Glutamatergic neuron (in vitro differentiated cells): ENCODE measurements at places on chromosomes 16 and 17.
A peak's percentile ranks its signal among the peaks of the same experiment; 100 is the strongest.

GRCh38 chr17:507441-507840 lies 154.8 kb upstream of the RPH3AL start:
- no peak for DNase-seq

DNA sequence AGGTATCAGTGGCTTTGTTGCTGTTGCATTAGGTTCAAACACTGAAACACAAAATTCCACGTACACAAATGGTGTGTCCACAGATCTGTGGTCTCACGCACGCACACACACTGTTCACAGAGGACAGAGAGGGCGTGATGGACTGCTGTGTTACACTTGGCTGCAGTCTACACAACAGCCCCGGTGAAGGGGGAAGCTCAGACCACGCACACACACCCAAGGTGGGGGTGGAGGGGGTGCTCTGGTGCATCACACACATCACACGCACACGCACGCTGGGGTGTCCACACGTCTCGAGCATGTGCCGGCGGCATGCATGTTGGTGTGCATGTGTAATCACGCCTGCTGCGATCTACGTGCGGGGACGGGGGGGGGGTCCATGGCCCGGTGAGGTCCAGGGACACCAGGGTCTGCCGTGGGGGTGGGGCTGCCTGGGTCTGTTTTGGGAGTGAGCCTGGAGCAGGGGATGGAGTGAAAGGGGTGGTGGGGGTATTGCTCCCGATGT lies 7.3 kb downstream of the HSD3B7 start:
- DNase-seq = no peak

GRCh38 chr17:49353607-49354006 lies 8.4 kb downstream of the ZNF652 start:
- DNase-seq = no peak

DNA sequence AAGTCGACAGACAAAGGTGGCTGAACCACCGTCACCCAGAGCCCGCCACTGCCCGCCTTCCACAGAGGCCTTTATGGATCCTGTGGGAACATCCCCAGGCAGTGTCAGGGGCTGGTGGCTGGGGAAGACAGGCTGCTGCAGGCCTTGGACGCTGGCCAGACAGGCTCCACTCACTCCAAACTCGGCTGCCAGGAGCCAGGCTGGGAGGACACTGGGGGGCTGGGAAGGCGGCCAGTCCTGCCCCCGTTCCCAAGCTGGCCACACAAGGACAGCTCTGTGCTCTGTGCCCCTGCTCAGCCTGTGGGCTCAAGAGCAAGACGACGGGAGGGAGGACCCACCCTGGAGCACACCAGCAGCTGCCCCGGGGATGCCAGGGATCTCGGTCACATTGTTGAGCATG lies 7.6 kb upstream of the LCAT start:
- no peak for DNase-seq

DNA sequence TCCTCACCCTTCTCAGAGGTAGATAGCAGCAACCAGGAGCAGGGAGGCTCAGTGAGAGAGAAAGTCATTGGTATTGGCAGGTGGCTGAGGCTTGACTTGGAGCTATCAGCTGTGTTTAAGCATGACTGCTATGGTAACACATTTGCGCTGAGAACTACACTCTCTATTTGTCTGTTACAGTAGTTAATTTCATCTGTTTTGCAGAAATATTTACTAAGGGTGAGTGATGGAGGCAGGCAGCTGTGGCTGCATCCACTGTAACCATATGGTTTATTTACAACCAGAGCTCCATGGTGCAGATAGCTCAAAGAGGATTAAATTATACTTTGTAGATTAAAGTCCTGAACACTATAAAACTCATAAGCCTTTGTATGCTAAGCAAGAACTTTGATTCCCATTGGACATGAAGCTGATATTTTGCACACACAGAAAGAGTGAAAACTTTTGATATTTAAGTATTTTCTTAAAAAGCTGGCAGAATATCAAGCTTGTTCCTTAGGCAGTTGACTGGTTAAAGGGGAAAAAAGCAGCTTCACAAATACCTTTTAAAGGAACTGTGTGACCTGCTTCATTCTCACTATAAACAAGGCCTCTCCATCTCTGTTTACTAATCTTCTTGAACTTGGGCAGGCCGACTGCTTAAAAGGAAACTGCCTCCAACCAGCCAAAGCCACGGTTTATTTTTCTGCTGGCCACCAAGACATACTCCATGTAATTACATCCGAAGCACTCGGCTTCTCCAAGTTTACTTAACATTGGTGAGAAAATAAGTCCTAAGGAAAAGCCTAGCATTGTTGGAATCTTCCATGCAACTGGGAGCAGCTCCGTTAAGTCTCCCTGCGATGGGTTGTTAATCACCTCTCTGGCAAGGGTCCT lies 299.8 kb upstream of the ZFHX3 start:
- DNase-seq = no peak

- no peak for DNase-seq
Measured at GRCh38 chr16:4529085-4530060, 9.2 kb downstream of the CDIP1 start.

DNA sequence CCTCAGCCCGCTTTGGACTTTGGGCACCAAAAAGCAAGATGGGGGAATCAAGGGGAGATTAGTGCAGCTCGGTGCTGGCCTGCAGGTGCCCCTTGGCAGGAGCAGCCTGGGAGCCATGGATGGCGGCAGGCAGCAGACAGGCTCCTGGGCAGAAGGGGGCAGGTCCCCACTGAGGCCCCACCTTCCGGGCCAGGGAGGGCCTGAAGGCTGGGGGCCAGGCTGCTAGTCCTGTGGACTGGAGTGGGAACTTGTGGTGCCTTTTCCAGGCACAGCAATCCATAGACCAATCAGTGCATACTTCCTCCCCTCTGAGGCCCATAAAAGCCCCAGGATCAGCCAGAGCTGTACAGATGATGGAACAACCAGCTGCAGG lies 64.0 kb downstream of the USP32 start:
- peak; percentile 17 for DNase-seq

GRCh38 chr17:17088541-17089525 lies 46.6 kb downstream of the MPRIP start:
- peak; percentile 10 for DNase-seq

DNA sequence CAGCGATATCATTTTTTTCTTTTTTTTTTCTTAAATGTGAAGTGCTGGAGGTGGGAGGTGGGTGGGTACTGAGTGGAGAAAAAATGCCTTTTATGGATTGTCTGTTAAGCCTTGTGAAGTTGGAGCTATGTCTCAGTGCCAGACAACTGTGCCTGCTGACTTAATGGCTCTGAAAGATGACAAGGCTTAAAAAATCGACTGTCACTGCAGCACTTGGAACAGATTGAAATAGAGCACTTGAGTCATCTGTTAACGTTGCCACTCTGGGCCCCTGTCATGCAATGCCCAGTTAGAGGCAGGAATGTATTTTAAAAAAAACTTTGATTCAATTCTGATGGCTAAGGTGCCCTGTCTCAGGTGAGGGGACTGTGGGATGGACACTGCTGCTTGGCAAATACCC lies 108.2 kb upstream of the HS3ST2 start:
- DNase-seq = no peak

DNA sequence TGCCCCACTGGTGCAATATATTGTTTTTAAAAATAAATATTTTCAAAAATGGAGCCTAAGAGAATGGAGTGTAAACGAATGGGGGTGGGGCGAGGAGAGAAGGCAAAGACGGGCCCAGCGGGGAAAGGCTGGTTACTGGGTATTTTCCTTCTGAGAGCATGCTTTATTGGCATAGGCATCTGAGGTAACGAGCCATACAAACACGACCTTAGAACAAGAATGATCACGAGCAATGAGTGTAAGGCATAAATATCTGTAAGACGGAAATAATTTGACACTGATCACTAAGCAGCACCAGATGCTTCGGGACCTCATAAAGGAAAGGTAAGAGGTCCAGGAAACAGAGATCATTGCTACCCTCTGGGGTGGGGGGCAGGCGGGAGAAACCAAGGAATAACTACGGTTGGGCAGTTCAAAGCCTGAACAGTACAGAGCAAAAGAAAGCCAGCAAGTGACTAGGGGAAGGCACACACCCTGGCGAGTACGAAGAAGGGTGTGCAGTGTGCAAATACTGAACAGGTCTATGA lies 959 bp downstream of the SSH2 start:
- peak; percentile 21 for DNase-seq

DNA sequence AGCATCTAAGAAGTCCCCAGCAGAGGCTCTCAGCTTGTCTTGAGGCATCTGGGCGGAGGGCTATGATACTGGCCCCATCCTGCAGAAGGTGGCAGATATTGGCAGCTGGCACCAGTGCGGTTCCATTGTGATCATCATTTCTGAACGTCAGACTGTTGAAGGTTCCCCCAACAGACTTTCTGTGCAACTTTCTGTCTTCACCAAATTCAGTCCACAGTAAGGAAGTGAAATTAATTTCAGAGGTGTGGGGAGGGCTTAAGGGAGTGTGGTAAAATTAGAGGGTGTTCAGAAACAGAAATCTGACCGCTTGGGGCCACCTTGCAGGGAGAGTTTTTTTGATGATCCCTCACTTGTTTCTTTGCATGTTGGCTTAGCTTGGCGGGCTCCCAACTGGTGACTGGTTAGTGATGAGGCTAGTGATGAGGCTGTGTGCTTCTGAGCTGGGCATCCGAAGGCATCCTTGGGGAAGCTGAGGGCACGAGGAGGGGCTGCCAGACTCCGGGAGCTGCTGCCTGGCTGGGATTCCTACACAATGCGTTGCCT lies at the start of gene CIITA:
Gene CIITA, plus strand, starts transcription at position 404 of the 543 bp plus-strand sequence. Its CDS starts 129 bp downstream, at position 533.
- DNase-seq = no peak

DNA sequence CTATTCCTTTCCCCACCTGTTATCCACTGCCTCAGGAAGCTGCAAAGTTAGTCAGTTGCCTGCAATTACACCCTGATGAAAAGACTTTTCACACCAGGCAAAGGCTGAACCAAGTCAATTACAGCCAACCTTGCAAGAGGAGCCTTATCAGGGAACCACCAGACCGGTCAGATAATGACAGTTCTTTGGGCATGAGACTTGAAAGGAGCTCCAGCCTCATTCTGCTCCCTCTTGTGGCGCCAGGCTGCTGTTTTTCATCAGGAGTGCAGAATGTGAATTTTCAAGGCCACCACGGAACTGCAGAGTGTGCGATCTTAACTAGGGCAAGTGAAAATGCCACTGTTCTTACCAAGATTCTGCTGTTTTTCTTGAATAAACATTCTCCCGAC lies 22.5 kb downstream of the DNAI2 start:
- DNase-seq = peak; percentile 67

DNA sequence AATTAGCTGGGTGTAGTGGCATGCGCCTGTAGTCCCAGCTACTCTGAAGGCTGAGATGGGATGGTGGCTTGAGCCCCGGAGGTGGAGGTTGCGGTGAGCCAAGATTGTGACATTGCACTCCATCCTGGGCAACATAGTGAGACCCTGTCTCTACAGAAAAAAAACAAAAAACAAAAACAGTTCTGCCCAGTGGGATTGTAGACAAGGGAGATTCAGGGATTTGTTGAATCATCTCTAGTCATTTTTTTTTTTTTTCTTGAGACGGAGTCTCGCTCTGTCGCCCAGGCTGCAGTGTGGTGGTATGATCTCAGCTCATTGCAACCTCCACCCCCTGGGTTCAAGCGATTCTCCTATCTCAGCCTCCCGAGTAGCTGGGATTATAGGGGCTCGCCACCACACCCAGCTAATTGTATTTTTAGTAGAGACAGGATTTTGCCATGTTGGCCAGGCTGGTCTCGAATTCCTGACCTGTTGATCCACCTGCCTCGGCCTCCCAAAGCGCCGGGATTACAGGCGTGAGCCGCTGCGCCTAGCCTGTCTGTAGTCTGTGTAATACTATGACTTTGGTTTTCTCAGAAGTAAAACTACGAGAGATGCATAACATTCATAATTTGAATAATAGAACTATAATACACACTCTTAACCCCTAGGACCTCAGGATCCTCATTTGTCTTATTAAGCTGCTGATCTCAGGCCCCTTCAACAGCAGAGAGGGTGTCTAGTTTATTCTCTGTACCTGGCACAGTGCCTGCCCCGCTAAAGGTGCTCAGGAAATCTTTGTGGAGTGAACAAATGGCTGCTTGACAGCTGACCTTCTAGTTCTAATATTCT lies 1.4 kb downstream of the TEN1 start:
- no peak for DNase-seq

DNA sequence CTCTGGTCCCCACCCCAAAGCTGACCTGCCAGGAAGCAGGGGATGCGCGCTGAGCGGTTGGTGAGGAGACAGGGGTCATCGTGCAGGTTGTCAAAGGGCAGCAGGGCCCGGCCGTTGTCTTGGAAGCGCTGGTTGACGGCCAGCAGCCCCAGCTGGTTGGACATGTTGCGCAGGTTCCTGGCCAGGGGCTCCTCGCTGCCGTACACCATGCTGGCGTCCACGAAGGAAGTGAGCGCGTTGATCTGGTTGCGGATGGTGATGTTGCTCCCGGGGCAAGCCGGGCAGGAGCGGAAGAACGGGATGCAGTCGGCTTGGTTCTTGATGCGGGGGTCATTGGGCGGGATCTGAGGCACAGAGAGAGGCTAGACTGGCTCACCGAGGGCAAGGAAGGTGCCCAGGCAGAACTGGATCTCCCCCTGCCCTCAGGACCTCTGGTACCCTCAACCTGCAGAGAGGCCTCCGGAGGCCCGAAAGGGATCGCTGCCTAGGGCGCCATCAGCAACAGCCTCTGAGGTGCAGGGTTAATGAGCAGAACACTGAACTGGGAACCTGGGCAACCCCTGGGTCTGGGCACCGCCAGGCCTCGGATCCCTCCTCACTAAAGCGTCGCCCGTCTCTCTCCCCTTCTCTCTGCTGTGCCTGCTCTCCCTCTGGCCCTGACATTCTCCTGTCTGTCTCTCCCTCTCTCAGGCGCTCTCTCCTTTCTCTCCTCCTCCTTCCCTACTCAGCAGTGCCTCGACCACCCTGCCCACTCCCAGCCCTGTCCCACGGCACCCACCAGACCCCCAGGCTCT lies 2.7 kb downstream of the MPO start:
- no peak for DNase-seq

DNA sequence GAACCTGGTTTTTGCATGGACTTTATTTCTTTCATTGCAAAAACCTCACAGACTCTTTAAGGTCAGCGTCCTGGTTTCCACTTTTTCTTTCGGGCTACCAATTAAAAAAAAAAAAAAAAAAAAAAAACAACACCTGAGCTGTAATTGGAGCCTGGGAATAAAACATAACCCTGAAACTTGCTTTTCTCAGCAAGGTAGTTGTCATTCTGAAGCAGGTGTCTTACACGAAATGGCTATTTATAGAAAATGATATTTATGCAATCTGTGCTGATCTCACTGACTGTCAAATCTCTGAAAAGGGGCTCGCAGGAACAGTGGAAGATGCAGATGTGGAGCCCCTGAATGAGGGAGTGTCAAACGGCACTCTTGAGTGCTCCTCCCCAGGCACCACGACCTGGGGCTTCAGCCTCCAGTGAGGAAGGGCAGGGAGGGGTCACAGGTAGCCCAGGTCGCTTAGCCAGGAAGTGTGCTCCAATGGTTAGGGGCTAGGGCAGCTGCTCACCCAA lies 10.4 kb upstream of the COTL1 start:
- no peak for DNase-seq

DNA sequence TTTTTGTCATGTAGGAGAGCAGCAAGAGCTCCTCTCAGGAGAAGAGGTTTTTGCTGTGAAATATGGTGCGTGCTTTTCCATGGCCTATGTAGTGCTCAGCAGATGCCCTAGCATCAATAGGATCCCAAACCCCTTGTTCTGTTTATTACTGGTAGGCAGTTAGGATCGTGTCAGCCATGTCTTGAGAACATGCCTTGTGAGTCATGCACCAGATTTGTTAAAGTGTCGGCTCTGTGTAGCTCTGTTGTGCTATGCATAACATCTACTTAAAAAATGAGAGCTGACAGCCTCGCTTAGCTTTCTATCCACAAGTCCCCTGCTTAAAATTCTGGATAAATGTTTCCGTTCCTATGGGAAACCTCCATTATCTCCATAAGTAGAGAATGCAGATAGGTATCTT lies 4.4 kb upstream of the EIF4A3 start:
- DNase-seq = no peak

- DNase-seq = no peak
Measured at GRCh38 chr17:75511270-75511609, 4.1 kb downstream of the CASKIN2 start.
